ENCODE measurements at places on chromosomes 6 and 20. TPM values are rescaled to one million over a fixed set of nuclear protein-coding genes. Genes with fewer than 3 reads are reported as not detected.
A peak's percentile ranks its signal among the peaks of the same experiment; 100 is the strongest.

GRCh38 chr6:136511397-136511796 lies 38.8 kb downstream of the MAP7 start:
- DNase-seq, result no peak

GRCh38 chr6:38307740-38308139 lies 332.0 kb downstream of the BTBD9 start:
- DNase-seq, result no peak

Gene KHDC3L
- not detected for total RNA-seq

DNA sequence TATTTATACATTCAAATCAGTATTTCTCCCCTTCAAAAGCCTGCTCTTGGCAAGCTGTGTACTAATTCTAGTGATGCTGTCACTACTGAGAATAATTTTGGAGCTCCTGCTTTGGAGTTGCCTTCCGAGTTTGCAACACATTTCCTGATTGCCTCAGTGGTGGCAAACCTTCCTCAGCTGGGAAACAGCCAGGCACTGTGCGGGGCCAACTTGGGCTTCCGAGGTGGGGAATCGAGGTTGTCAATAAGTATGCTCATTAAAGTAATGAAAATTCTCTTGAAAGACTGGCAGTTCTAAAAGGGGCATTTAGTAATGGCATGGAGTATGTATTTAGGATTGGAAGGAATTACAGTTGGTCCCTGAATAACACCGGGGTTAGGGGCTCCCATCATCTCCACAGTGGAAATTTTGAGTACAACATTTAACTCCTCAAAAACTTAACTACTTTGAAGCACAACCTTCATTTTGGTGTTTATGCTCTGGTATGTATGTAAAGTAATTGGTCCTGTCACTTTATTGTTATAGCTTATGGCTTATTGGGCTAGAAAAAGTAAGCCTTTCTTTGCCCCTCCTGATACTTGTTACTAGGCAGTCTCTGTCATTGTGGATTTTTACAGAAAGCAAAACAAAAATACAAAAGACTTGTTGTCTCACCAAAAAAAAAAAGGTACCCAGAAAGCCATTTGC lies 2.7 kb downstream of the PAQR8 start:
- DNase-seq, result no peak

DNA sequence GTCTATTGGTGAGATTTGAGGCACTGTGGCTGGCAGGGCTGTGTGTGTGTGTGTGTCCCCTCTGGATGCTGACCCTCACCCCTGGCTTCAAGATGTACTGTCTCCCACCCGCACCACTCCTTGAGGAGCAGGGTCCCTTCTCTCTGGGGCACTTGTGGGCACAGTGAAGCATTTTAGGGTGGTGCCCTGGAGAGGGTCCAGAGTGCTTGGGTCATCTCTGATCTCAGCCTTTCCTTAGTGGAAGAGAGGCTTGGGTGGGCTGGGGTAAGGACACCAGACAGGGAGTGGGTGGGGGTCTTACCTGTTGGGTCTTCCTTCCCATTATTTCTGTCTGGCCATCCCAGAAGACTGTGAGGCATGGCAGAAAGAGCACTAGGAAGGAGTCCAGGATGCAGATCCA lies 66.1 kb downstream of the EFCAB8 start:
- DNase-seq, result no peak

Gene ENPP3
- not detected for total RNA-seq

- peak; percentile 72 for DNase-seq
Measured at GRCh38 chr6:27867051-27867944, 44.9 kb downstream of the OR2B2 start.

GRCh38 chr6:101401792-101402621 lies 8.5 kb downstream of the GRIK2 start:
- DNase-seq, result no peak

GRCh38 chr6:55089325-55089724 lies 85.0 kb upstream of the HCRTR2 start:
- no peak for DNase-seq

Gene ELOVL2
- total RNA-seq, result 0.11 TPM

DNA sequence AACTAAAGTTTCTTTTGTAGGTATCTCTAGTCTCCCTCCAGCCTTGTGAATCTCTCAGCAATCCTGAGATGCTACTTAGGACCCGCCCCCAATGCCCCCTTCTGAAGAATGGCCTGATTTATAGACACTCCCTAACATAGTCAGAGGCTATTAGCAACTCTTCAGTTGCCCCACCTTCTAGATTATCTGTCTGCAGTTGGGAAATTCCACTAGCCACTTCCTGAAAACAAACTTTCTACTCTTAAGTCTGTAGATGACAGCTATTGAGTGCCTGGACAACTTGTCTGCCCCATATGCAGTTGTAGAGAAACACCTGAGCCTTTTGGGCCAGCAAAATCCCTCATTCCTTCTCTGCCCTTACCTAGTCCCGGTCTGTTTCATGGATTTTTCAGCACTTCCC lies 188.2 kb upstream of the PREP start:
- DNase-seq, result no peak

Gene HLA-E
- 896 TPM for total RNA-seq

GRCh38 chr6:28167926-28168325 lies 26.2 kb downstream of the ZKSCAN8 start:
- no peak for DNase-seq

DNA sequence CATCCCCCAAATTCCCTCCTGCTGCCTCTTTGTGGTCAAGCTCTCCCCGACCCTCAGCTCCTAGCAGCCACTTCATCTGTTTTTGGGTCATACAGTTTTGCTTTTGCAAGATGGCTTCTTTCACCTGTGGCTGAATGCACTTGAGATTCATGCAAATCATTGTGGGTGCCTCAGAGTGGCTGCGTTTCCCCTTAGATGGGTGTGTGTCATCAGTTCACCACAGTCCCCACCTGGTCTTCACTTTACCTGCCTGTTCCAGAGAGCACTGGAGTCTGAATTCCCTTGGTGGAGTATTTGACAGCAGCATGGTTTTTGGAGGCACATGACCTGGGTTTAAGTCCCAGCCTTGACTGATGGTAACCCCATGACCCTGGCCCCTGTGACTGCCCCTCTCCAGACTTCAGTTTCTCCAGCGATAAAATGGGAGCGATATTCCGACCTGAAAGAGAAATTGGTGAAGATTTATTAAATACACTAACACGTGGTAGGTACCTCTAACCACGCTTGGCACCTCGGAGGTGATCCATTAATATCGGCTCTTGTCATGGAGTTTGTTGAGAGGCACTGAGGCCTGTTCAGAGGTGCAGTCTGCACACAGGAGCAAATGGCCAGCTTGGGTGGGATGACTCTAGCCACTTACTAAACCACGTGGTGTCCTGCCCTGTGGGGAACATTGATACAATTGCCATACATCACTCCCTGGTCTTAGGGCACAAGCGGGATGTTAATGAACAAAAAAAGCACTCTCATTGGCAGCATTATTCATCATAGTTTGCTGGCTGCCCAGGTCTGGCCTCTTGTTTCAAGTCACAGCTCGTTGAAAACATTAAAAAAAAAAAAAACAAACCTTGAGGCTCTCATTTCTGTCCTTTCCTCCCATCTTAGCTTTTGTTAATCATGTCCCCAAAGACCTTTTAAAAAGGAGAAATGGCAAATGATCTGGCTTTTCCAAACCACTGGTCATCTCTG lies 167.2 kb upstream of the KCNG1 start:
- DNase-seq, result no peak

DNA sequence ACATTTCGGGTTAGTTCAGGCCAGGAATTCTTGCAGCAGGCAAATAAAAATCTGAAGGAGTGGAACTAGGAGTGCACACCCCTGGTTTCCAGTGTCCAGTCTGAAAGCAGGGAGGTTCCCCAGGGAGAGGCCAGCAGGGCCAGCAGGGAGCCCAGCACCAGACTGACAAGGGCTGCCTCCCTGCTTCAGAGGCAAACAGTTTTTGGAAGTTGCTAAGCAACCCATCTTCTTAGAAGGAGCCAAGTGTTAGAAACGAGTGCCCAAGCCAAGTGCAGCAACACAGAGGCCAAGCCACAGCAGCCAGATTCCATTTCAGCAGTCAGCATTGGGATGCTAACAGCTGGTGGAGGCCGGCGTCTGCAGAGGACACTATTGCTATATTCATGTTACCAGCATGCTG lies 179.1 kb downstream of the SYNDIG1 start:
- no peak for DNase-seq

DNA sequence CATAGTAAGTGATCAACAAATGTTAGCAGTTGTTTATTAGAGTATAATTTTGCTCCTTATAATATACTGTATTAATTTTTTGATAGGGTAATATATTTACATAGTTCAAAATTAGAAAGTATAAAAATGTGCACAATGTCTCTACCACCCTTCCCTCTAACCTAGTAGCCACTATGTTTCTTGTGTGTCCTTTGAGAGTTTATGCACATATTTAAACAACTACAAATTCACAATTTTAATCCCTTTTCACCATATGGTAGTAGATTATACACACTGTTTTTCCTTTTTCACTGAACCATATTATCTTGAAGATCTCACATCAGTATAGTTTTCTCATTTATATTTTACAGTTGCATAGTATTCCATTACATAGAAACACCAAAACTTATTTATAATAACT lies 194.9 kb downstream of the ASCC3 start:
- no peak for DNase-seq

GRCh38 chr20:273884-274283 lies 16.4 kb downstream of the DEFB132 start:
- no peak for DNase-seq

Gene FUT9
- total RNA-seq, result not detected

GRCh38 chr6:144617191-144617590 lies 332.1 kb downstream of the UTRN start:
- DNase-seq, result no peak

Gene GPX5
- total RNA-seq, result not detected

Gene IL20RA
- not detected for total RNA-seq

GRCh38 chr20:32871627-32872160 lies 13.0 kb downstream of the EFCAB8 start:
- DNase-seq, result no peak

Gene SOX12
- 6.2 TPM for total RNA-seq

DNA sequence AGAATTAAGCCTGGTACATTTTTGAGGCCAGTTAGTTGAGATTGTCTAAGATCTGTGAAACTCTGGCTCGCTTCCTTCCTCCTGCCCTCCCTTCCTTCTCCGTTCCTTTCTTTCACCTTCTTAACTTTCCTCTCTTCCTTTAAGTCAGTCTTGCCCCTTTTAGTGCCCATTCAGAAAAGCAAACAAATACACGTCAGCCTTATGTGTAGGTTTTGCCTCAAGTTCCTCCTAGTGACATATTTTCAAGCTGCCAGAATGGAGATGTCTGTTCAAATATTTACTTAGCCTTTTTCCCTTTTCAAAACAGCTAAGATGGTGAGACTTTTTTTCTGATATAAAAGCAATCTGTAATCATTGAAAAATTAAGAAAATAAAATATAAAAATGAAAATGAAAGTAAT lies 178.4 kb downstream of the FARS2 start:
- no peak for DNase-seq

GRCh38 chr6:109261811-109262210 lies 120.5 kb downstream of the CD164 start:
- DNase-seq, result no peak

DNA sequence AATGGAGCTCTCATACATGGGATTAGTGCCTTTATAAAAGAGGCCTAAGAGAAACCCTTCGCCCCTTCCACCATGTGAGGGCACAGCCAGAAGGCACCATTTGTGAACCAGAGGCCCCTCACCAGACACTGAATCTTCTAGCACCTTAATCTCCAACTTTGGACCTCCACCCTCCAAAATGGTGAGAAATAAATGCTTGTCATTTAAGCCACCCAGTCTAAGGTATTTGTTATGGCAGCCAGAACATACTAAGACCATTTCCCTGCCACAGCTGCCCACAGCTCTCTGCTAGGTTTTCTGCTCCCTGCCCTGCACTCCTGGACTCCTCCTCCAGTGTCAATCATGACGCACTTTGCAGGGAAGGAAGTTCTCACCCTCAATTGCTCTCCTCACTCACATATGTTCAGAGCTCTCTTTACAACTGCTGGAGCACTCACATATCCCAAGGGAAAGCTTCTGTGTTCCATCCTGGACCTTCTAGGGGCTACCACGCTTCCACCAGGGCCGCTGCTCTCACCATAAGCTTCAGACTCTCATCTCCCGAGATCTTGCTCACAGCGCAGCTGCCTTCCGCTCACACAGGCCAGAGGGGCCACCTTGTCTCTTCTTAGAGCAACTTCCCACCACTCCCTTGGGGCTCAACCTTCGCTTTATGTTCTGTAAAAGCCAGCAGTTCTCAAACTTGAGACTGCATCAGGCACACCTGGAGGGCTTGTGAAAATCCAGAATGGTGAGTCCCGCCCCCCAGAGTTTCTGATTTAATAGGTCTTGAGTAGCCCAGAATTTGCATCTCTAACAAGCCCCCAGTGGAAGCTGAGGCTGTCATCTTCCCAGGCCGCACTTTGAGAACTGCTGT lies 1.6 kb upstream of the LY86 start:
- DNase-seq, result no peak

Gene TAGAP
- 9.2 TPM for total RNA-seq

Gene CALHM4
- total RNA-seq, result not detected

- DNase-seq, result no peak
Measured at GRCh38 chr6:41593406-41593805, 44.9 kb upstream of the MDFI start.

Gene RAMACL
- not detected for total RNA-seq

DNA sequence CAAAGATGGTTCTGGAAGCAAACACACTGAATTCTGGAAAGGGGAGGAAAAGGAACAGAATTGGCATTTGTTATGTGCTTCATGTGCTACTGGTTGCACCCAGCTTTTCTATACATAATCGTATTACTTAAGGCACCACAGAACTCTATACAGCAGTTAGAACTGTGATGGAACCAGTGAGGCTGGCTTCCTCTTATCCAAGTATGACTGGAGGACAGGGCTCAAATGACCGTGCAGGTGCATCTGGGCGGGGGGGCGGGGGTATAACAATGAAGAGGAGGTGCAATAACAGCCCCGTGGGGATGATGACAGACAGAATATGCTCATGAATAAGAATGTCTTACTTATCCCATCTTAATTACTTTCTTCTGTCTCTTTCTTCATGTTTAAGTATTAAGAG lies 144.2 kb downstream of the BTBD9 start:
- no peak for DNase-seq

GRCh38 chr20:48295445-48295903 lies 510.2 kb upstream of the SULF2 start:
- no peak for DNase-seq

DNA sequence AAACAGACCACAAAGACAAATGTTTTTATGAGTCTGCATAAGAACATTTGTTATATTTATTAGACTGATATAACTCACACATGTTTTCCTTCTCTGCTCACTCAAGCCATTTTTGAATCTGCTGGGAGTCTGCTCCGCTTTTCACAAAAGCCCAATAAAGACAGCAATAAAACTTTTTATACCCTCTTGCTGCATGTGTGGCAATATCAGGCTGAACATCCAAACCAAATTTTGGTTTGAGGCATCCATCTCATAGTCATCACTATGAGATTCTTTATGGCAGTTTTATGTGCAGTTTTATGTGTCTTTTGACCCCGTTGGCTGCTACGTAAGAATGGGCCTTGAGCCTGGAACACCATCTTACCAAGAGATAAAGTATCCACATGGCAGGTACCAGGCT lies 1276.8 kb upstream of the ADGRB3 start:
- DNase-seq, result no peak

DNA sequence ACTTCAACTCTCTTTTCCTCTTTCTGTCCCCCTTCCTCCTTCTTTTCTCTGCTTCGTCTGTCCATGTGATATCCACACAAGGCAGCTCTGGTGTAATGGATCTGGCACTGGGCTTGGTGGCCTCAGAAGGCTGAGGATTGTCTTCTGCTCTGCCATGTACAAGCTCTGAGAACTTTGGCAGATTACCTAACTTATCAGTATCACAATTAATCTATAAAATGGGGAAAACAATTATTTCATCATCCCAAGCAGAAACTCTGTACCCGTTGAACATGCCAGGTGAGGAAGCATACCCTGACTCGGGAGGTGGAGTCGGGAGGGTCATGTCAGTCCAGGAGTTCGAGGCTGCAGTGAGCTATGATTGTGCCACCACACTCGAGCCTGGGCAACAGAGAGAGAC lies 10.6 kb downstream of the RNF144B start:
- no peak for DNase-seq

Gene FRS3
- total RNA-seq, result 26.0 TPM

Data from ascending aorta (tissue), 2 donors.